Activated CD4-positive, alpha-beta T cell treated with anti-CD3 and anti-CD28 coated beads, Interleukin-2, amount 50 U/mL, for 1 hour (primary cell): ENCODE measurements at places on chromosomes 16 and 17.

DNA sequence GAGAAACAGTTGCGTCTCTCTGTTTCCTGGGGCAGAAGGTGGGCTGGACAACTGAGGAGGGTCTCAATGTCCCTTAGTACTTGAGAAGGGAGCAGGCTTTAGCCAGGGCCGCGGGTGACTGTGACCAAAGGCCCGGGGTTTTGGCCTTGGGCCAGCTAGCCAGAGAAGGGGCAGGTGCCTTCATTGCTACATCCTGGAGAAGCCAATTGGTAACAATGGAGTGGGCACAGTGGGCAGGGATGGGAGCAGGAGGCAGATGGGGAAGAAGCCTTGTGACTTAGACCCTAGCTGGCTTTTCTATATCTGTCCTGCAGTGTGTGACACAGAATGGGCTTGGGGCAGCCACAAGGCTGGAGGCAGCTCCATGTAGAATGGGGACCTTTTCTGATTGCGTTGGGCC lies 46.0 kb downstream of the CLEC16A start:
- DNase-seq = no peak

DNA sequence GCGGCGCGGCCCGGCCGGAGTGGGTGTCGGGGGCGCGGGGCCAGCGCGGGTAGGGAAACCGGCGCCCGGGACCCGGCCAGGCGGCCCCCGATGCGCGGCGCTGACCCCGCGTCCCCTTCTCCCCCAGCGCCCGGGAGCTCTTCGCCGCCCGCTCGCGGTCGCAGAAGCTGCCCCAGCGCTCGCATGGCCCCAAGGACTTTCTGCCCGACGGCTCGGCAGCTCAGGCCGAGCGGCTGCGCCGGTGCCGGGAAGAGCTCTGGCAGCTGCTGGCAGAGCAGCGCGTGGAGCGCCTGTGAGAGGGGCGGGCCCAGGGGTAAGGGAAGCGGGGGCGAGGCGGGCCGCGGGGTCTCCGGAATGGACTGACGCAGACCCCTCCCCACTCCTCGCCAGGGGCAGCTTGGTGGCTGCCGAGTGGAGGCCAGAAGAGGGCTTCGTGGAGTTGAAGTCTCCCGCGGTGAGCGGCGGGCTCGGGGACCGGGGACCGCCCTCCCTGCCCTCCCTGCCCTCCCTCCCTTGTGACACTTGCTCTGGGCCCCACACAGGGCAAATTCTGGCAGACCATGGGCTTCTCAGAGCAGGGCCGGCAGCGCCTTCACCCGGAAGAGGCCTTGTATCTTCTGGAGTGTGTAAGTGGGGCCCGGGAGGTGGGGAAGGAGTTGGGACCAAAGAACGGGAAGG lies 430 bp downstream of the TSEN54 start:
- DNase-seq = peak; percentile 21

DNA sequence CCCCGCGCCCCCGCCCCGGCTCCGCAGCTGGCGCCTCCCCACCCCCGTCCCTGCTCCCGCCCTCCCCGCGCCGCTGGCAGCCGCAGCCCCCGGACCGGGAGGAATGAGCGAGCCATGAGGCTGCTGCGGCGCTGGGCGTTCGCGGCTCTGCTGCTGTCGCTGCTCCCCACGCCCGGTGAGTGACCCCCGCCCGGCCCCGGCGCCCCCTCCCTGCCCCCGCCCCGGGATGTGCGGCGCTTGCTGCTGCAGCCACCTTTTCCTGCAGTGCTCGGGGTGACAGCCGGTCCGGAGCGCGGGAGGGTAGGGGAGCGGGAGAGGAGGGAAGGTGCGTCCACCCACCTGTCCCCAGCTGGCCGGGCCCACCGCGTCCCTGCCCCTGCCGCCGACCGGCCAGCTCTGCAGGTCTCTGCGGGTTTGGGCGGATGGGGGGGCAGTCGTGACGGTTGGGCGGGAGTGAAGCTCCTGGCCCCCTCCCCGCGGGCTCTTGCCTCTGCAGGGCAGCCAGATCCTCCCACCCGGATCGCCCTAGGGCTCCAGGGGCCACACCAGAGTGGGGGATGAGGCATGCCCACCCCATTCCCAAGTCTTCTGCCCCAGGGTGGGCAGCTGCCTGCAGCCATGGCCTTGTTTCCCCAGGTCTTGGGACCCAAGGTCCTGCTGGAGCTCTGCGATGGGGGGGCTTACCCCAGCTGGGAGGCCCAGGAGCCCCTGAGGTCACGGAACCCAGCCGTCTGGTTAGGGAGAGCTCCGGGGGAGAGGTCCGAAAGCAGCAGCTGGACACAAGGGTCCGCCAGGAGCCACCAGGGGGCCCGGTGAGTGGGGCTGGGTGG lies 513 bp downstream of the ADAM11 start:
- DNase-seq = no peak

DNA sequence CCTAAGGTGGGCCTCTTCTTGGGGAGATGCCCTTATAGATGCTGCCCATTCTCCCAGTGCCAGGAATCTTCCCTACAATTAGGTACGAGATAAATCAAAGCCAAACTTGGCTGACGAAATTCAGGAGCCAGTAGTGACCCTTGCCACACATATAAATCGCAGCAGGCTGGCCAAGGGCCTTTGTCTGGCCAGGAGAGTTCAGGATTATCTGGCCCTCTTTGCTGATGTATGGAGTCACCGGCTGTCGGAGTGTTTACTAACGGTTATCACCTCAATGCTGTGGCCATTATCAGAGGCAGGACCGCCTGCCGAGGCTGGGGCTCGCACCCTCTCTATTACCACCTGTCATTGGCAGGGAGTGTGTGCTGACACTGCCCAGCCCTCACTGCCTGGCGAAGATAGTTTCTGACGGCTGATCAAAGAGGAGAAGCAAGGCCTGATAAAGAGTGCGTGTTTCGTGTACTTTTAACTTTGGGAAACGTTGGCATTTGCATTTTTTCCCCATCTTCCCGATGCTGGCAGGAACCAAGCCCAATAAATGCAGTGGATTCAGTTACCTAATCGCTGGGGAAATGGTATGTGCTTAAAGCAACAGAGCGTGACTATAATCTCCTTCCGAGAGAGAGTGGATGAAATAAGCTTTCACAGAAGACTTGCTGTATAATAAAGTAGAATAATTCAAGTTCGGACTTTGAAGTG lies 32.8 kb upstream of the TBX2 start:
- no peak for DNase-seq

DNA sequence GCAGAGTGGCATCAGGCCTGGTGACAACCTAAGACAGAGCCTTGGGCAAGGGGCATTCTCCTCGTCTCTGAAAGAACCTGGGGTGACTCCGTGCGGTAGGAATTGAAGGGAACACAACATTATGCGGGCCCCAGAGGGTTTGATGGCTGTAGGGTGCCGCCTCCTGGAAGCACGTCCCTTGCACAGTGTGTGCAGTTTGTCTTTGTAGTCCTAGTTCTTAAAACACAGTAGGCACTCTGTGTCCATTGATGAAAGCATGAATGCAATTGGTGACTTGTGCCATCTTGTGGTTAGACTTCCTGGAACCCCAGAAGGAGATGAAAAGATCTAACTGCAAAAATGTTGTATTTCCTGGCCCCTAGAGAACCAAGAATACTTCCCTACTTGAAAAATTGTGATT lies 279.8 kb downstream of the UTP18 start:
- no peak for DNase-seq

- DNase-seq = no peak
Observed at GRCh38 chr17:47821031-47821423, 567 bp downstream of the OSBPL7 start.

GRCh38 chr16:7976563-7976962 lies 613.7 kb downstream of the TMEM114 start:
- no peak for DNase-seq

DNA sequence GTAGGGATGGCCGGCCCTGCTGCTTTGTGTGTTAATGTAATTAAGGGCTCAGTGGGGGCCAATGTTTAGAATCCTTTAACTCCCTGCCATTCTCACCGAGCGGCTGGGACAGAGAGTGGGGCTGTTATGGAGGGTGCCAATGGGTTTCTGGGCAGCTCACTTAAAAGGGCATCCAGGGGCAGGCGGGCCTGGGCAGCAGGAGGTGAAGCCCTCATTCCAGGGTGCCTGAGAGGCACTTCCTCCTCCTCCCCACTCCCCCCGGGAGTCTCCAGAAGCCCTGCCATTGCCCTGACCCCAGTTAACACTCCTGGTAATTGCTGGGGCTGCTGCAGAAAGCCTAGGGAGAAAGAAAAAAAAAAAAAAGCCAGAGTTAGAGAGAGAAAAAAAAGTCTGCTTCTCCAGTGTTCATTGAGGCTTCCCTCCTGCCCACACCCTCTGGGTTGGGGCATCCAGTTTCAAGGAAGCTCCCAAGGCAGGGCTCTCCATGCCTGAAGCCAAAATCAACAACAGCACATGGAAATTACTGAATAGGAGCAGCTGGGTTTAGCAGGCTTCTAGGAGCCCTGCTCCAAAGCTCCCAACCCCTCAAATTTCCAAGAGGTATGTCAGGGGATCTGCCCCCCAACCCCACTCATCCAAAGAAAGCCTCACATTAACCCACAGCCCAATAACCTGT lies 28.0 kb downstream of the CUEDC1 start:
- DNase-seq = no peak

DNA sequence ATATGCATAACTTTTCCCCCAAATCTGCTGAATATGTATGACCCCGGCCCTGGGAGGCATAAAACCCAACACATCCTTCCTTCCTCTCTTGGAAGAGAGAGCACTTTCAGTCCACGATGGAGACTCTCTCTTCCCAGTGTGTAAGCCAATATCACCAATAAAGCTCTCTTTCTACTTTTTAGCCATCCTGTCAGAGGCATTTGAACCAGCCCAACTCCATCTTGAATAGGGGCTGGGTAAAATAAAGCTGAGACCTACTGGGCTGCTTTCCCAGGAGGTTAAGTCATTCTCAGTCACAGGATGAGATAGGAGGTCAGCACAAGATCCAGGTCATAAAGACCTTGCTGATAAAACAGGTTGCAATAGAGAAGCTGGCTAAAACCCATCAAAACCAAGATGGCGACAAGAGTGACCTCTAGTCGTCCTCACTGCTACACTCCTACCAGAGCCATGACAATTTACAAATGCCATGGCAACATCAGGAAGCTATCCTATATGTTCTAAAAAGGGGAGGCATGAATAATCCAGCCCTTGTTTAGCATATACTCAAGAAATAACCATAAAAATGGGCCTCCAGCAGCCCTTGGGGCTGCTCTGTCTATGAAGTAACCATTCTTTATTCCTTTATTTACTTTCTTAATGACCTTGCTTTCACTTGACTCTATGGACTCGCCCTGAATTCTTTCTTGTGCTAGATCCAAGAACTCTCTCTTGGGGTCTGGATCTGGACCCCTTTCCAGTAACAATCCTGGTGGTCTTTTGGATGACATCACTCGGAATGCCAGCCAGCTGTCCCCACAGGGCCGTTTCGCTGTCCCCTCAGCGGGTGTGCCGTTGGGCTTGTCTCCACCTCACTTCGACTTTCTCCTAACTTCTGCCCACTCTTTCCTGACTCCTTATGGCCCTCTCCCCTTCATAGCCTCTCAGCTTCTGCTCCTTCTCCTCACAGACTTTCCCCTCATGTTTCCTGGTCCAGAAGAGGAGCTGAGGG lies 53.4 kb upstream of the NKD1 start:
- DNase-seq = no peak

- DNase-seq = no peak
Observed at GRCh38 chr17:80586846-80587228, 42.2 kb downstream of the RPTOR start.

GRCh38 chr17:5164436-5164835 lies 27.2 kb downstream of the ZNF594 start:
- no peak for DNase-seq

- no peak for DNase-seq
Observed at GRCh38 chr17:17380145-17380925, 77.2 kb downstream of the NT5M start.

- DNase-seq = no peak
Observed at GRCh38 chr17:74499992-74500391, 31.3 kb downstream of the CD300LB start.

GRCh38 chr17:6555331-6556120 lies 829 bp downstream of the PITPNM3 start:
- no peak for DNase-seq

- DNase-seq = no peak
Observed at GRCh38 chr16:13154799-13155198, 253.4 kb downstream of the SHISA9 start.

- DNase-seq = no peak
Observed at GRCh38 chr16:10490141-10490540, 90.3 kb downstream of the EMP2 start.

DNA sequence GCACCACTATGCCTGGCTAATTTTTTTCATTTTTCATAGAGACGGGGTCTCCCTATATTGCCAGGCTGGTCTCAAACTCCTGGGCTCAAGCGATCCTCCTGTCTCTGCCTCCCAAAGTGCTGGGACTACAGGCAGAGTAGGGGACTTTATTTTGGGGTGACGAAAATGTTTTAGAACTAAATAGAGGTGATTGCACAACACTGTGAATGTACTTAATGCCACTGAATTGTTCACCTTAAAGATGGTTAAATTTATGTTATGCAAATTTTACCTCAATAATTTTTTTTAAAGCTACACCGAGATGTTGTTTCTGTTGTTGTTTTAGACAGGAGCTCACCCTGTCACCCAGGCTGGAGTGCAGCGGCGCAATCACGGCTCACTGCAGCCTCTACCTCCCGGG lies 111.9 kb upstream of the SEC14L1 start:
- no peak for DNase-seq

DNA sequence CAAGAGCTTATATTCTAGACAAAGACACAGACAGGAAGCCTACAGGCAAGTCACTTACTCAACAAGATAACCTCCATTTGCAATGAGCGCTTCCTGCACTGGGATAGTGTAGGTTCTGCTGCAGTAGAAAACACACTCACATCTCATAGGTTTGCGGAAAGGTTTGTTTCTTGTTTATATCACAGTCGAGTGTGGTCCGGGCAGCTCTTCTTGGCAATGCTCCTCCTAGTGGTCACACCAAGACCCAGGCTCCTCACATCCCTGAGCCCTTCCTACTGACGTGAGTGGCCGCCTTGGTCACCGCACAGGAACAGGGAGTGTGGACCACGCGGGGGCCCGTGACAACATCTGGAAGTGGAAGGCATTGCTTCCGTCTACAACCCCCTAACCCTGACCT lies 48.0 kb upstream of the RBFOX3 start:
- no peak for DNase-seq

- peak; percentile 58 for DNase-seq
Observed at GRCh38 chr17:56891751-56892150, 22.1 kb downstream of the TRIM25 start.

GRCh38 chr17:42071810-42072209 lies 21.4 kb upstream of the C17orf113 start:
- no peak for DNase-seq

- DNase-seq = no peak
Observed at GRCh38 chr17:78143214-78144146, 2.7 kb upstream of the C17orf99 start.

GRCh38 chr17:34130544-34130943 lies 124.5 kb upstream of the CCL2 start:
- no peak for DNase-seq

- DNase-seq = no peak
Observed at GRCh38 chr16:84503751-84504395, 586 bp downstream of the MEAK7 start.

GRCh38 chr17:57586196-57586740 lies 158.8 kb downstream of the CCDC182 start:
- no peak for DNase-seq

- no peak for DNase-seq
Observed at GRCh38 chr16:76862901-76863300, 328.1 kb upstream of the MON1B start.

GRCh38 chr16:775236-775796 lies 12.9 kb downstream of the RPUSD1 start:
- no peak for DNase-seq

- no peak for DNase-seq
Observed at GRCh38 chr16:6081320-6081976, 983.9 kb upstream of the EEF2KMT start.
